ENCODE measurements at places on chromosomes 7 and 10. TPM values are rescaled to one million over a fixed set of nuclear protein-coding genes. Genes with fewer than 3 reads are reported as not detected.

DNA sequence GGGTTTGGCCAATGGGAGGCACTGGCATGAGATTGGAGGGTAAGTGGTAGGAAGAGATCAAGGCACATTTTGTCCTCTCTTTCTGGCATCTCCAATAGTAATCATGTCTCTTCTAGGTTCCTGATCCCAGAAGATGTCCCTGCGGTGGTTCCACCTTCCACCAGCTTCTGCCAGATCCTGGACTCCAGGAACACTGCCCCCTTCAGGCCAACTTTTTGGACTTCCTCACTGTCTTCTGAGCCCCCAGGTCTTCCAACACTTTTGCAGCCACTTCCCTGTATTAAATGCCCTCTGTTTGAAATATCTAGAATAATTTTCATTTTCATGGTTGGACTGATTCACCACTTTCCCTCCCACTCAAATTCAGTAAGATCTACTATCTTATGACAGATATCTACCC, 60.9 kb downstream of the BAMBI start:
- DNase-seq = no peak

The SPDYE5 gene
- not detected for total RNA-seq

DNA sequence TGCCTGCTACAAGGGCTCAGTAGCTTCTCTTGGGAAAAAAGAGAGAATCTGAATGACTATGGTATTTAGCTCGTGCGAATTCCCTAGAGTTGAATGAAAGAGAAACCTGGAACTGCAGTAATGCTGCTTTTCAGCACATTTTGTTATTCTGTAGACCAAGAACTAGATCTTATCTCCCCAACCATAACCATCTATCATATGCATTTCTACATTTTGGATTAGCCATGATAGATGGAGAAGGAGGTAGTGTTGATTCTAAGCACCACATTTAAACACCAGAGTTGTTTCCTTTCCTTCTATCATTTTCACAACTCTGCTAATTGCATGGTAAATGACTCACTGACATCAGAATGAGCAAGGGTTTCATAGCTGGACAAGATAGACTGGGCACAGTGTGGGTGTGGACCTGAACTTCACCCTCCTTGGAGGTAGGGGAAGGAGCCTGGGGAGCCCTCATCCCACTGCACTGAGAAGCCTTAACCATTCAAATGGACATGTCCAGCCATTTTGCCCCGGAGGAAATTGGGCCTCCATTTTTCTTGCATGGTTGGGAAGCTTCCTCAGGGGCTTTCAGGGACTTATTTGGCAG, 55.3 kb upstream of the BMPER start:
- peak; percentile 25 for DNase-seq

- DNase-seq = no peak
Measured at GRCh38 chr7:259751-260405, 30.1 kb upstream of the FOXL3 start.

The IFIT3 gene
- not detected for total RNA-seq

The CLCN1 gene
- total RNA-seq = not detected

The CYP2W1 gene
- 0.41 TPM for total RNA-seq

GRCh38 chr10:110003524-110003885, 4.3 kb upstream of the ADD3 start:
- no peak for DNase-seq

GRCh38 chr7:79785556-79785955, 332.1 kb upstream of the MAGI2 start:
- DNase-seq = no peak

GRCh38 chr10:61735882-61736281, 73.2 kb downstream of the CABCOCO1 start:
- DNase-seq = no peak

GRCh38 chr7:157807510-157807909, 470.7 kb downstream of the DNAJB6 start:
- no peak for DNase-seq

The HOXA5 gene
- total RNA-seq = 18.3 TPM
